ENCODE measurements at places on chromosomes 13 and 19. TPM values are rescaled to one million over a fixed set of nuclear protein-coding genes. Genes with fewer than 3 reads are reported as not detected.
A peak's percentile ranks its signal among the peaks of the same experiment; 100 is the strongest.

The PLIN4 gene
- 6.7 TPM for total RNA-seq

The SIAH3 gene
- total RNA-seq = 0.09 TPM

The RB1 gene
- total RNA-seq = 33.4 TPM

The CKM gene
- total RNA-seq = not detected

The ZNF320 gene
- total RNA-seq = 5.9 TPM

GRCh38 chr13:55013051-55013450 is 1984.4 kb downstream of the OLFM4 start:
- H3K36me3 ChIP-seq = no peaks in the 10 kb centered on the region
- H3K4me3 ChIP-seq = no peak overlapping the region
- no peak for DNase-seq

- H3K4me1 ChIP-seq = no peaks in the 10 kb centered on the region
- DNase-seq = no peak
- no peak overlapping the region for H3K27ac ChIP-seq
- no peaks in the 10 kb centered on the region for H3K36me3 ChIP-seq
Observed at GRCh38 chr13:46267166-46267565, 55.4 kb downstream of the LRRC63 start.

DNA sequence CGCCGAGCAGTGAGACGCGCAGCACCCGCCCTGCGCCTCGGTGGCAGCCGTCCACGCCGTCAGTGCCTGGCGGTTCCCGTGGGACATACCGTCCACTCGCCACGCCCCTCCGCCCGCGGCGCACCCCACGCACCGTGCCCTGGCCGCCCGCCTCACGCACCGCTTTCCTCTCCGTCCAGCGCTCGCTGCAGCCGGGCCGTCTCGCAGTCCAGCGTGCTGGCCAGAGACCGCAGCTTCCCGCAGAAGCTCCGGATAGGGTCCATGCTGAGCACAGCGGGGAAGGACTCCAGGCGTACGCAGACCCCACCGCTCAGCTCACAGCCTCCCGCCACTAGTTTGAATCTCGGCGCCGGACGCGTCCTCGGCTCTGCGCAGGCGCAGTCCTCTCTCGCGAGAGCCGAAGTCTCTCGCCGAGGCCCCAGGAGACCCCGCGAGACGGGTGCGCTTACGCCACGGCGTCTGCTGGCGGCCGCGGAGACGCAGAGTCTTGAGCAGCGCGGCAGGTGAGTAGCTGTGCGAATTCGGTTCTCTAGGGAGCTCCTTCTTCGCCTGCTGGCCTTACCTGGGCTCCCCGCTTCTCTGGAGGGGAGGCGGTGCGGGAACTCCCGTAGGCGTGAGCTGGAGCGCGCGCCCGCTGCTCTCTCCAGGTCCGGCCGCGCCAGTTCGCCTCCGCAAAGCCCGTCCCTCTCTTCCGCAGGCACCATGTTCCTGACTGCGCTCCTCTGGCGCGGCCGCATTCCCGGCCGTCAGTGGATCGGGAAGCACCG is at the start of the genes MRPL57 and SKA3:
Gene MRPL57 (plus strand): TSS at position 444 of the 767 bp plus-strand sequence. CDS start 259 bp downstream, at position 703.
Gene SKA3 (minus strand): TSS at position 338 of the 767 bp plus-strand sequence. CDS start 75 bp downstream, at position 263.
- peaks cover 29% of the 10 kb centered on the region for H3K4me1 ChIP-seq
- no peaks in the 10 kb centered on the region for H3K27me3 ChIP-seq
- H3K4me3 ChIP-seq = peak within 1 kb of the TSS; percentile 99
- H3K36me3 ChIP-seq = no peaks in the 10 kb centered on the region

- DNase-seq = no peak
- H3K27ac ChIP-seq = peak overlapping the region; percentile 63
- H3K27me3 ChIP-seq = peaks cover 14% of the 10 kb centered on the region
- H3K4me1 ChIP-seq = peaks cover 39% of the 10 kb centered on the region
Observed at GRCh38 chr19:1041272-1041834, 1.4 kb downstream of the ABCA7 start.

DNA sequence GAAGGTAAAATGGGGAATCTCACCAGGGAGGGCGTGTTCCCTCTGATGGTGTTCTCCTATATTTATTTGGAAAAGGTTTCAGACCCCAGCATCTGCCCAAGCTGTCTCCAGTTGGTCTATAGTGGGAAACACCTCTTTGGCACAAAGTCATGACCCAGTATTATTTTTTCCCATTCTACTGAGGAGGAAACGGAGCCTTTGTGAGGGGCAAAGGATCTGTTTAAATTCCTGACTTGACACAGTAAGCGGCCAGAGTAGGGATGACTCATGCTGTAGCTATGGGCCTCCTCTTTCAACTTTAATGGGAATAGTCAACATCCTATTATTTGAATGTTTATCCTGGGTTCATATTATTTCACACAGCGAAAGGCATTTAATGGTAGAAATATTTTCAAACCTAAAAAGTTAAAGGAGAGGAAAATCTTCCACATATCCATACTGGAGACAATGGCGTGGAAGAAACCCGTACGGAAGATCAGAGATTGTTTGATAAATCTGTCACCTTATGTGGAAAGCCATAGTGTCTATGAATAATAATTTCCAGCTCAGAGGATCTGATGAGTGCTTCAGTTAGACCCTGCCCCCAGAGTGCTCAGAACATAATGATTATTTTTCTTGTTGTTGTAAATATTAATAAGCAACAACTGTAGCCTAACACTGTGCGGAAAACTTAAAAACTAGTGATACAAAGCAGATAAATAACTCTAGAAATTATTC is 126.0 kb downstream of the FOXO1 start:
- no peak for DNase-seq
- no peaks in the 10 kb centered on the region for H3K36me3 ChIP-seq
- H3K27ac ChIP-seq = peak overlapping the region; percentile 42

GRCh38 chr19:23999821-24000610 is 85.3 kb downstream of the ZNF726 start:
- H3K4me3 ChIP-seq = no peak overlapping the region
- no peaks in the 10 kb centered on the region for H3K27me3 ChIP-seq
- H3K4me1 ChIP-seq = no peaks in the 10 kb centered on the region

DNA sequence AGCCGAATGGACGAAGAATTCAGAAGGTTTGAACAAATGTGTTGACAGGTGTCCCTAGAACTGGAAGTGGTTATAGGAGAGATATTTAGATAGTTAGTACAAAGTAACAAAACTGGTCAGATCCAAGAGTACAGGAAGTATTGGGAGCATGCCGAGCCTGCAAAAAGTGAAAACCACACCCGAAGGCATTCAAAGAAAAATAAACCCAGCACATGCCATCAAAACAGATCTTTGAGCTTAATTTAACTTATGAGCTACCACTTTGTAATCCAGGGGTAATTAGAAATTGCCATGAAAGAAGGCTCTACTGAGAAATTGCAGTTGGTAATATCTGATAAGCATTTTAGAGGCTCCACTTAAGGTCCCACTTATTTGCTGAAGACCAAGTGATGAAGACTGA is 214.2 kb downstream of the DNAJC15 start:
- no peaks in the 10 kb centered on the region for H3K36me3 ChIP-seq
- no peak overlapping the region for H3K4me3 ChIP-seq
- H3K27ac ChIP-seq = no peak overlapping the region
- H3K27me3 ChIP-seq = no peaks in the 10 kb centered on the region

GRCh38 chr13:39836038-39836437 is 180.6 kb downstream of the COG6 start:
- no peaks in the 10 kb centered on the region for H3K4me1 ChIP-seq
- H3K27ac ChIP-seq = no peak overlapping the region
- DNase-seq = no peak
- no peaks in the 10 kb centered on the region for H3K27me3 ChIP-seq
- no peaks in the 10 kb centered on the region for H3K36me3 ChIP-seq

DNA sequence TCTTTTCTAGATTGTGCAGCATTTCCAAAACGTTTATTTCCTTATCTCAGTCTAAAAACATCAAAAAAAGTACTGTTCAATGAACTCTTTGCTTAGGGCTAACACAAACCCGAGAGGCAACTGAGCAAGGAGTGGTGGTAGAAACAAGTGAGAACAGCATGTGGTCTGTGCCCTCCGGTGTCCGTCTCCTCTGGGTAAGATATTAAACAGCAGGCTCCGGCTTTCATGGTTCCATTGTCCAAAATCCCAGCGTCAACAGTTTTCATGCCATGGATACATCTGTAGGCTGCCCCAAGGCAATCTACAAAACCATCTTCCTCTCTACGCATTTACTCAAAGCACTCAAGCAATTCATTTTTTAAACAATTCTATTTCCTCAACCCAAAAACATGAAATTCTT is 22.8 kb downstream of the DCLK1 start:
- no peak overlapping the region for H3K27ac ChIP-seq
- H3K27me3 ChIP-seq = no peaks in the 10 kb centered on the region

DNA sequence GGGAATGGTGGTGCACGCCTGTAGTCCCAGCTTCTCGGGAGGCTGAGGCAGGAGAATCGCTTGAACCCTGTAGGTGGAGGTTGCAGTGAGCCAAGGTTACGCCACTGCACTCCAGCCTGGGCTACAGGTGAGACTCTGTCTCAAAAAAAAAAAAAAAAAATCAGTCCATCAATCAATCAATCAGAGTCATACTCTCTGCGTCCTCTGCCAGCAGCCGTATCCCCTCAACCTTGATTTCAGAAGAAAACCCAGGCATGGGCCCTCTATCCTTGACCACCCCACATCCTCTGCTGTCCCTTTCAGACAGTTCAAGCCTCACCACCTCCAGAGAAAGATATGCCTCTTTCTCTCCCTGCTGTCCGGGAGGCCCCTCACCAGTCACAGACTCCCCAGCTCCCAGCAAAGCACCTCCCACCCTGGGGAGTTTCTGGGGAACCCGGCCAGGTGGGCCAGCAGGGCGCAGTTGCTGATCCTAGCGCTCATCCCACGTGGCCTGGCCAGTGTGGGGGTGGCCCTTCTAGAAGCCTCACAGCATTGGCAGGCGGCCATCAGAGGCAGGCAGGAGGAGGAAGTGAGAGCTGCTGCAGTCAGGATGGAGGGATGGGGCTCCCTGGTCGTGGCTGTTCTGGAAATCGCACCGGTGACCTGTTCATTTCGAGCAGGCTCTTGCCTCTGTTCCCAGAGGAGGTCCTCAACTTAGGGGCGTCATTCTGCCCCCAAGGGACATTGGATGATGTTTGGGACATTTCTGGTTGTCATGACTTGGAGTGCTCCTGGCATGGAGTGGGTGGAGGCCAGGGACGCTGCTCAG is 10.2 kb upstream of the JSRP1 start:
- no peak for DNase-seq
- H3K27me3 ChIP-seq = no peaks in the 10 kb centered on the region
- no peaks in the 10 kb centered on the region for H3K36me3 ChIP-seq
- H3K4me3 ChIP-seq = no peak overlapping the region

DNA sequence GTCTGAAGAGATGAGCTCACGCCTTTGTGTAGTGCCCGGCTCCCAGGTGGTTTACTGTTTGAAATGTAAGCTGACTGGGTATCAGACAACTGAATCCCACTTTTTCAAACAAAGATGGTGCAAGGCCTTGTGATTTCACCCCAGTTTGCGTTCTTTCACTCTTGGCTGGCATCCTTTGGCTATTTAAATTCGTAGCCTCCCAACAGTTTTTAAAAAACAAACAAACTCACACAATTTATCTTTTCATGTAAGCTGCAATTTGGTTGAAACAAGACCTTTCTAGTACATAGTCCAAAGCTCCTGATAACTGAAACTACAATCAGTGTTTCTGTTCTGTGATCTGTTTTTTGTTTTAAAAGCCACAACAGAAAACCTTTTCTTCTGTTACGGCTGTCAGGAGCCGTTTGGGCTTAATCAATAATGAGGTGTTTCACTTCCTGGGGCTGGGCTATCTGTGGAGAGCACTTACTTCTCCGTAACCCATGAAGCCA is 65.1 kb upstream of the NPAS1 start:
- no peak overlapping the region for H3K4me3 ChIP-seq
- H3K27me3 ChIP-seq = no peaks in the 10 kb centered on the region
- peaks cover 35% of the 10 kb centered on the region for H3K4me1 ChIP-seq
- DNase-seq = no peak
- no peaks in the 10 kb centered on the region for H3K36me3 ChIP-seq
- peak overlapping the region; percentile 1 for H3K27ac ChIP-seq

DNA sequence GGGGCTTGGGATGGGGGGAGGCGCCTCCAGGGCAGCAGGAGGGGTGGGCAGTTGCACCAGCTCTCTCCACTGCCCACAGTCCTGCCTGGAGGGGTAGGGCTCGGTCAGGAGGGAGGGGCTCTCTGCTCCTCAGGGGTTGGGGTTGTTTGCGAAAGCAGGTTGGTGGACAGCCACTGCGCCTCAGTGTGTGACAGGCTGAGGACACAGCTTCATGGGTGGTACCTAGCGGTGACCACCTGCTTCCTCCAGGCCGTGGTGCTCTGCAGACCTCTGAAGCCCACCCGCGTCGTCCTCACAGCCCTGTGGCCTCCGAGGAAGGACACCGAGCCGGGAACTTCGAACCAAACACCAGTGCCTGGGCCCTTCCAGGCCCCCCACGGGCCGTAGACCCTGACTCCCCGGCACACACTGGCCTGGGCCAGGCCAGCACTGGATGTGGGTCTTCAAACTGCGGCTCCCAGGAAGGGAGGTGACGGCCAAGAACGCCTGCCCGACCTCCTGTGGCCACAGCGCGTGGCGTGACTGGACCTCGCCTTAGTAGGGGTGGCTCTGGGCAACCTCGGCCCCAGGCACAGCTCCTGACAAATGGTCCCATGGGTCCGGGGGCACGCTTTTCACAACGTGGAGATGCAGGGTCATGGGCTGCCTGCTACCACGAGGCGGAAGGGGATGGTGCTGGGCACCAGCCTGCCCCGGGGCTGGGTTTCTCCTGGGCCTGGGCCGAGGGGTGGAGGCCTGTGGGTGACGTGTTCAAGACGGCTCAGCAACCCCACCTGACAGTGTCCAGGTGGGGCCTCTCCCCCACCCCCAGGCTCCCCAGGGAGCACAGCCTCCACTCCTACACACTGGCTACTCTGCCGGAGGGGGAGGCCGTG is 173.2 kb downstream of the KDM4B start:
- H3K4me1 ChIP-seq = no peaks in the 10 kb centered on the region
- peaks cover 39% of the 10 kb centered on the region for H3K36me3 ChIP-seq
- DNase-seq = no peak
- H3K27me3 ChIP-seq = no peaks in the 10 kb centered on the region

DNA sequence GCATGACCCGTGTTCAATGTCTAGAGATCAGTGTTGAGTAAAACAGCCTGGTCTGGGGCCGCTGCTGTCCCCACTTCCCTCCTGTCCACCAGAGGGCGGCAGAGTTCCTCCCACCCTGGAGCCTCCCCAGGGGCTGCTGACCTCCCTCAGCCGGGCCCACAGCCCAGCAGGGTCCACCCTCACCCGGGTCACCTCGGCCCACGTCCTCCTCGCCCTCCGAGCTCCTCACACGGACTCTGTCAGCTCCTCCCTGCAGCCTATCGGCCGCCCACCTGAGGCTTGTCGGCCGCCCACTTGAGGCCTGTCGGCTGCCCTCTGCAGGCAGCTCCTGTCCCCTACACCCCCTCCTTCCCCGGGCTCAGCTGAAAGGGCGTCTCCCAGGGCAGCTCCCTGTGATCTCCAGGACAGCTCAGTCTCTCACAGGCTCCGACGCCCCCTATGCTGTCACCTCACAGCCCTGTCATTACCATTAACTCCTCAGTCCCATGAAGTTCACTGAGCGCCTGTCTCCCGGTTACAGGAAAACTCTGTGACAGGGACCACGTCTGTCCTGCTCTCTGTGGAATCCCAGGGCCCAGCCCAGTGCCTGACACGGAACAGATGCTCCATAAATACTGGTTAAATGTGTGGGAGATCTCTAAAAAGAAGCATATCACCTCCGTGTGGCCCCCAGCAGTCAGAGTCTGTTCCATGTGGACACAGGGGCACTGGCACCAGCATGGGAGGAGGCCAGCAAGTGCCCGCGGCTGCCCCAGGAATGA is 1.5 kb upstream of the CEACAM5 start:
- peaks cover 8% of the 10 kb centered on the region for H3K4me1 ChIP-seq
- peak overlapping the region; percentile 65 for H3K27ac ChIP-seq
- no peak for DNase-seq
